Activated CD4-positive, alpha-beta T cell treated with anti-CD3 and anti-CD28 coated beads, Interleukin-2, amount 50 U/mL, for 24 hours (primary cell): ENCODE measurements at places on chromosomes 5 and 9.

DNA sequence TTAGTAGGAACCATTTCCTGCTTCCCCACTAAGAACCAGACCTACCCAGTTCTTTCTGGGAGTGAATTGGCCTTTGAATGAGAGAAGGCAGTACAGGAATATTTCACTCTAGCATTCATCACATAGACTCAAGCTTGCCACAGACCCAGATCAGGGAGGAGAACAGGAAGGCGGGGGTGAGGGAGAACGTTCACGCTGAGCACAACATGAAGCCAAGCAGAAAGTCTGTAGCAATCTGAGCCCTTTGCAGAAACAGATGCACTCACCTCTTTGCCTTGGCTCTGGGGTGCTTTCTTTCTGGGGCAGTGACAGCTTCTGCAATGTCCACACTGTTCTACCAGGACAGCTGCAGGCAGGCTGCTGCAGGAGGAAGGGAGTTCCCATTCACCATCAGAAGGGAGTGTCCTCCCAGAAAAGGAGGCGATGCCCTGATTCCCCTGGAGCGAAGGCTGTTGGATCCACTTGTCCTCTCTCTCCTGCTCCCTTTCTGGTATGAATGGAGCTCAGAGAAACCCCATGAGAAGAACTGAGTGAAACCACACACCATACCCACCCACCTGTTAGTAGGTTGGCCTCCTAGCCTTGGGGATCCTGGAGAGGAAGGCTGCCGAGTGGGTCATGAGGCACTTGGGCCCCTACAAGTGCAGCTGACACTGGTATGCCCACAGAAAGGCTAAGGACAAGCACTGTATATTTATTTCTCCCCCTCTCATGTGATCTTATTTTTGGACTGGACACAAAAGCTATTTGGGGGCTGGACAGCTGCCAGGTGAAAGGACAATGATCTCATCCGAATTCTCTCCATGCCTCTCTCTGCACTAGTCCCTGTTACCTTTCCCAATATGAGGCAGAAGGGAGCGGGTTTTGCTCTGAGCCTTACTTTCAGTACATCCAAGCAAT lies 11.7 kb upstream of the FGF1 start:
- DNase-seq: no peak

- no peak for DNase-seq
These were observed 46.8 kb downstream of the PTTG1 start for GRCh38 chr5:160468363-160468975.

DNA sequence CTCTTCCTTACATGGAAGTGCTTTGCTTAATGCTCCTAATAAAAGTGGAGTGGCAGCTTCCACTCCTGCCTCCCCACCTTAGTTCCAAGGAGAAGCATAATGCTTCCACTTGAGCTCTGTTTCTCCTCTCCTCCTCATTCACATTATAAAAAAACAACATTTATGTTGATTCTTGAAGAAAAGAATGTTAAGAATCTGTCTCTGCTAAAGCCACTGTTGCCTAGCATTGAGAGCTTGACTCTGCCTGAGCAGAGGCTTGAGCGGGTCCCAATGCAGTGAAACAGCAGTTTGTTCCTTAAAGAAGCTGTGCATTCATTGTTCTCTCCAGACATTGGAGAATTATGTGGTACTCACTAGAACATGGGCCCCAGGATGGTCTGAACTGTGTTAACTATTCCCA lies 101.5 kb upstream of the GHR start:
- DNase-seq: no peak

GRCh38 chr9:97388721-97389238 lies 23.1 kb upstream of the TDRD7 start:
- no peak for DNase-seq

DNA sequence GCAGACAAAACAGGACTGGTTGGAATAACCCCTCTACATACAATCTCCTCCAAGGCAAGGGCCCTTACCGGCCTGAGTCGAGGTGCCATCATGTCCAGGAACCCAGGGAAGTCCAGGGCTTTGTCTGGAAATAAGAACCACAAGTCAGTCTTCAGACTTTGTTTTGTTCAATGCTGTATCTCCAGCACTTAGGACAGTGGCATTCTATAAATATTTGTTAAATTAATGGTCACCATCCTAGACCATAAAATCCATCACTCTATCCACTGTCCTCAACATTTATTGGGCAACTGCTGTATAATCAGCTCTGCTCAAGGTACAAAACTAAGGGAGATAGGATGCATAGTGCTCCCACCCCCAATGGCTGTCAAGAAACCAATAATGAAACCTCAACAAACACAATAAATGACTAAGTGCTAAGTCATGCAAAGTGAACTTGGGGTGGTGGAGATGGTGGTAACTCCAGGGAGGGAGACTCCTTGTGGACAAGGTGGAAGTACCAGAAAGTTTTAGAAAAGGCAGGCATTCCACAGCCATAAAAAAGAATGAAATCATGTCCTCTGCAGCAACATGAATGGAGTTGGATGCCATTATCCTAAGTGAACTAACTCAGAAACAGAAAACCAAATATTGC lies 5.0 kb downstream of the RELL2 start:
- no peak for DNase-seq

DNA sequence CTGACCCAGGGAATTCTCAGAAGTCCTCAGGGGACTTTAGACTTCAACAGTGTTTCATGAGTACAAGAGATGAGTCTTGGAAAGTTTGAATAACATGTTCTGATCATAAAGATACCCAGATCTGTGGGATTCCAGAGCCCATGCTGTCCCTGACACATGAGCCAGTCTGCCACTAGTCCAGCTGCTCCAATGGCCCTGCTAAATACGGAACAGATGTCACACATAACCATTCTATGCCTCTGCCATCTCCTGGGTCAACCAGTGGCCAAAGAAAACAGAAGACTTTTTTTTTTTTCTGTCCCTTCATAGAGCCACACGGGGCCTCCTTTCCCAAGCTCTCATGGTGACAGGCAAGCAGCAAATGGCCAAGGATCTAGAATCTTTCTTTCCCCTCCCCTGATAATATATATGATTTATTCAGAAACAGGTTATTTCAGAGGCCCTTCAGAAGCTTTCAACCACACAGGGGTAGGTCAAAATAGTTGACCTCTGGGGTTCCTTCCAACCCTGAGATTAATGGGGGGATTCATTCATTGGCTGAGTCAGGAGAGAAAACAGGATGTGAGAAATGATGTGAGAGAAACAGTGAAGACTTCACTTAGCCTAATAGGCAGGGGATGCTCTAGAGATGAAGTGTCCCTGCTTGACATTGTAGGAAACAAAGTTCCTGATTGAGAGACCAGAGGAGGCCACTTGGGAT lies 367.7 kb downstream of the CDK5RAP2 start:
- no peak for DNase-seq

DNA sequence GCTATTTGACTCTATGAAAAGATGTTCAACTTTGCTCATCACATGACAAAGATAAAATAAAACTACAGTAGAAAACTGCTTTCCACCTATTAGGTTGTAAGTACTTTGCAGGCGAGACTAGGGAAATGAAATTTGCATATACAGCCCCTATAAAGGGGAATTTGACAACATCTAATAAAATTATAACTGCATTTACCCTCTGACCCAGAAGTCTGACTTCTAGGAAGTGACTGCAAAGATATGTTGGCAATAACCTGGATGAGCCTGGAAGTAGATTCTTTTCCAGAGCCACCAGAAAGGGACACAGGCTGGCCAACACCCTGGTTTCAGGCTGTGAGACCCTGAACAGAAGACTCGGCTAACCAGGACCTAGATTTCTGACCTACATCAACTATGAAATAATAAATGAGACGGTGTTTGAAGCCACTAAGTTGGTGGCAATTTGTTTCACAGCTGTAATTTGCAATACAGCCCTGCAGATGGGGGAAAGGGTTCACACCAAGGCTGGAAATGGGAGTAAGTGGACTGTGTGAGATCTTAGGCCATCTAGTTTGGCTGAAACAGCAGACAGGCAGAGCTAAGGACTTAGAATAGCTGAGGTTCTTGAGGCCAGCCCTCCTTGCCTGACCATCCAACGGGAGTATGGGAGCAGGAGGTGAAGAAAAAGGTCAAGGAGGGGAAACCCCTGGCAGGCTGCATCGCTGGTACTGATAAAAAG lies 106.6 kb downstream of the SIL1 start:
- DNase-seq: no peak

GRCh38 chr9:69582018-69582417 lies 90.2 kb downstream of the APBA1 start:
- DNase-seq: no peak

- DNase-seq: no peak
These were observed 97.3 kb downstream of the DPYSL3 start for GRCh38 chr5:147412561-147412960.

DNA sequence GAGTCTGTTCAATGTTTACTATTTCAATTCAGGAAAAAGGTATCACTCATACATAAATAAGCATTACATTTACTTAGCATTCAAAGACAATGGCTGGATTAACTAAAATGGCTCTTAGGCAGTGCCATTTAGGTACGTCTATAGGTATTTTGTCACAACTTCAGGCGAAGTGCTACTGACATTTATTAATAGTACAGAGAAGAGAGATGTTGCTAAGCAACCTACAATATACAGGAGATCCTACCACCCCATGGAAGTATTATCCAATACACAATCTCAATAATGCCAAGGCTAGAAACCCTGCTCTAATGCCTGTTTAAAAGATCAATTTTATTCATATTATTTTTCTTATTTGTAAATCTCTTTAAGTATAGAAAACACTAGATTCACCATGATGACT lies 76.0 kb downstream of the UBAP2 start:
- no peak for DNase-seq

- no peak for DNase-seq
These were observed at the start of gene DAB2IP for GRCh38 chr9:121651295-121652020. TSS of gene DAB2IP (plus strand) at chr9:121651634. CDS start at chr9:121651776, 142 bp downstream.

- no peak for DNase-seq
These were observed 330.6 kb upstream of the MEF2C start for GRCh38 chr5:89213573-89213972.

GRCh38 chr9:118446943-118447639 lies 742.9 kb downstream of the TLR4 start:
- DNase-seq: no peak

DNA sequence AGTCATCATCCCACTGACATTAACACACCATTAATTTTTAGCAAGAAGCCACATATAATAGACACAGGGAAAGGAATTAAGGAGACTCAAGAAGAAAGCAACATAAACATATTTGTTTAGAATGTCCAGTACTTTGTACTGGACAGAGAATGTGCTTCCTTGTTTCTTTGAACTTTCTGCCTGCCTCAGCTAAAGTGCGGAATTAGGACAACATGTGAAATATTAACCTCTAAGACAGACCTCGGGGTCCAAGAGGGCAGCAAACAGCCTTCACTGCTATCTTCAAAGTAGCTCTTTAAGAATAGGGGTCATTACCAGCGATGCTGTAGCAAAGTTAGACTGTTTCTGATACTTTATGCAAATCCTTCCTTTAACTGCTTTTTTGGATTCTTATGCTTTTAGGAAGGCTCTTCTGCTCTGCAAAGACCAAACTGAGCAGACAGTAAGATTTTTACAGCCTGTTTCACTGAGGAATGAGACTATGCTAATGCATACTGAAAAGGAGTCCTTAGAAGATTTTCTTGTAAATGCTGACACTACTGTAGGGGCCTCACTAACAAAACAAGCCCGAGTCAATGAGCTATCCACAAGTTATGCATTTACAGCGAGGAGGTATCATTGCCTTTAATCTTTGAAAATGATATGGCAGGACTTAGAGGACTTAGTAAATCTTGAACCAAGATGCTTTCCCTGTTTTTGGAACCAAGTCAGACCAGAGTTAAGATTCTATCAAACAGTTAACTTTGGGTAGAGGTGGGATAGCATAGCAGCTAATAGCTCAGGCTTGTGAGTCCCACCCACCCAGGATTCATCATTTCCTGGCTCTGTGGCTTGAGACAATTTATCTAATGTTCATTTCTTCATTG lies 23.8 kb downstream of the DAB2 start:
- no peak for DNase-seq

- DNase-seq: no peak
These were observed 305.9 kb downstream of the CYLC2 start for GRCh38 chr9:103301051-103301450.

GRCh38 chr9:91873637-91874051 lies 76.4 kb downstream of the ROR2 start:
- no peak for DNase-seq

DNA sequence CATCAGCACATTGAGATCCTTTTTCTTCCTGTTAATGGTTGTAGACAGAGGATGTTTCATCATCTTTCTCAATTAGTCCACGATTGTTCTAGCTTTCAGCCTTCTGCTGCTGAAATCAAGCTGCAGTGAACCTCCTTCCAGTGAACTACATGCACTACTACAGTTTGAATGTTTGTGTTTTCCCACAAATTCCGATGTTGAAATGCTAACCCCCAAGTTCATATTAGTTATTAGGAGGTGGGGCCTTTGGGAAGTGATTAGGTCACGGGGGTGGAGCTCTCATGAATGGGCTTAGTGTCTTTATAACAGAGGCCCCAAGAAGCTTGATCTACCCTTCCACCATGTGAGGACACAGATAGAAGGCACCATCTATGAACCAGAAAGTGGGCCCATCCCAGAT lies 32.9 kb downstream of the NSG2 start:
- DNase-seq: no peak

- no peak for DNase-seq
These were observed 163.2 kb downstream of the TRIO start for GRCh38 chr5:14306329-14306815.

DNA sequence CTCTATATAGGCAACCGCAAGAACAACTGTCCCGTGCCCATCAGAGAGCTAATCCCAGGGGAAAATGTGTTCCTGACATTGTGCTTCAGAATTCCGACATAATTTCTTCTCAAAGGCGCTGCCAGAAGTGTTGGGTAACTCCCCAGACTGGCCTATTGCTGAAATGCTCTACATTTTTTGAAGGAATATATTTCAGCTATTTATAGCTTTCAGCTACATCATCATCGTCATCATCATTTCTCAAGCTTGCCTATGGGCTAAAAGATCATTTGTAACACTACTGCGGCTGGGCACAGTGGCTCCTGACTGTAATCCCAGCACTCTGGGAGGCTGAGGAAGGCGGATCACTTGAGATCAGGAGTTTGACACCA lies 49.7 kb downstream of the MYO10 start:
- no peak for DNase-seq

- no peak for DNase-seq
These were observed 48.5 kb downstream of the MFAP3 start for GRCh38 chr5:154087260-154087659.

GRCh38 chr5:160537940-160538339 lies 116.3 kb downstream of the PTTG1 start:
- DNase-seq: no peak

GRCh38 chr5:126097876-126098275 lies 325.3 kb upstream of the GRAMD2B start:
- DNase-seq: no peak

GRCh38 chr9:34573599-34574325 lies 15.8 kb downstream of the CNTFR start:
- DNase-seq: no peak

- DNase-seq: no peak
These were observed 109.3 kb upstream of the HAND1 start for GRCh38 chr5:154587123-154588026.
